ENCODE measurements at places on chromosomes 4 and X.
A peak's percentile ranks its signal among the peaks of the same experiment; 100 is the strongest.

GRCh38 chr4:172996571-172997216 lies 171.9 kb upstream of the GALNT7 start:
- DNase-seq: no peak

DNA sequence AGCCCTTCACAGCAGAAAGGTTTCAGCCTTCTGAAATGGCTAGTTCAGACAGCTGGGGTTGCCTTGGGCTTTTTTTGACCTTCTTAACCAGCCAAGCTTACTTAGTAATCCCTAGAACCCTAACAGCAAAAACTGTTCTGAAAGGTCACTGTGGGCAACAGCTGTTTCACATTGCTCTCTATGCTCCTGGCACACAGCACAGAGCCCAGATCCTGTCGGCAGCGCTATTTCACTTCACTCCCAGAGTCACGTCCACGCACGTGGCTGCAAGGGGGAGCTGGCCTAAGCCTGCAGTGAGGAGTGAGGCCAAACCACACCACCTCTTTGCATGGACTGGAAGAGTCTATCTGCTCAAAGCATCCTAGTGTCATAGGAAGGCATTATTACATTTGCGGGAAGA lies 32.0 kb upstream of the STS start:
- DNase-seq: no peak

DNA sequence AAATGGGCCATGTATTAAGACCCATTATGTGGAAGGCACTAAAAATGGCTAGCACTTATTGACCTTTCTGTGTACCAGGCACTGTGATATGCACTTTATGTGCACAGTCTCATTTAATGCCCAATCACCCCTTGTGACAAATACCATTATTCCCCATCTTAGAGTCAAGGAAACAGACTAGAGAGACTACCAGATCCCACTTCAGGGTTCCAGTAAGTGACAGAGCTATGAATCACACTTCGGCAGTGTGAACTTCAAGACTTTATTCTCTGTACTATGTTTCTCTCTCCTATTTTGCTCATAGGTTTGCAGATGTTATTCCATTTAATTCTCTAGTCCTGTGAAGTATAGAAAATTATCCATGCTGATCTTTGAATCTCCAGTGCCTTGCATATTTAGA lies 107.0 kb downstream of the NFKB1 start:
- DNase-seq: no peak

DNA sequence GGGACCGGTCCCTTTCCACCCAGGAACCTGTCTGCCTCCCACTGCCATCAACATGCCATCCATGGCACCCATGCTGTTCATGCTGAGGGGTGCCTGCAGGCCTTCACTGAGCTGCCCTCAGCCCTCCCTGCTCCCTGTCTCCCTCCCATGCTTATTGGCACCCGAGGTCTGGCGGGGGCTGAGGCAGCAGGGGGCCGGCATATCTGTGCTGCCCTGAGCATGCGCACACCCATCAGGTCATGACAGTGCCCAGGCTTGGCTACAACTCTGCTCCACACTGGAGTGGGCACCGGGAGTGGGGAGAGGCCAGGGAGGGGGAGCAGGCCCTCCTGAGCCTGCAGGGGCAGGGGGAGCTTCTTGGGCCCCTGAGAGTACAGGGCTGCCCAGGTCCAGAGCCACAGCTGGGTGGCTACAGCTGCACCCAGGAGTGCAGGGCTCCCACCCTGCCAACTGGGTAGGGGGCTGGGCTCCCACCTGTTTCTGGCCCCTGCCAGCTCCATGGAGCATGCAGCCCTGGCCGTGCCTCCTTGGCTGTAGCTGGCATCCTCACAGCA lies 395.8 kb upstream of the DMD start:
- DNase-seq: no peak

DNA sequence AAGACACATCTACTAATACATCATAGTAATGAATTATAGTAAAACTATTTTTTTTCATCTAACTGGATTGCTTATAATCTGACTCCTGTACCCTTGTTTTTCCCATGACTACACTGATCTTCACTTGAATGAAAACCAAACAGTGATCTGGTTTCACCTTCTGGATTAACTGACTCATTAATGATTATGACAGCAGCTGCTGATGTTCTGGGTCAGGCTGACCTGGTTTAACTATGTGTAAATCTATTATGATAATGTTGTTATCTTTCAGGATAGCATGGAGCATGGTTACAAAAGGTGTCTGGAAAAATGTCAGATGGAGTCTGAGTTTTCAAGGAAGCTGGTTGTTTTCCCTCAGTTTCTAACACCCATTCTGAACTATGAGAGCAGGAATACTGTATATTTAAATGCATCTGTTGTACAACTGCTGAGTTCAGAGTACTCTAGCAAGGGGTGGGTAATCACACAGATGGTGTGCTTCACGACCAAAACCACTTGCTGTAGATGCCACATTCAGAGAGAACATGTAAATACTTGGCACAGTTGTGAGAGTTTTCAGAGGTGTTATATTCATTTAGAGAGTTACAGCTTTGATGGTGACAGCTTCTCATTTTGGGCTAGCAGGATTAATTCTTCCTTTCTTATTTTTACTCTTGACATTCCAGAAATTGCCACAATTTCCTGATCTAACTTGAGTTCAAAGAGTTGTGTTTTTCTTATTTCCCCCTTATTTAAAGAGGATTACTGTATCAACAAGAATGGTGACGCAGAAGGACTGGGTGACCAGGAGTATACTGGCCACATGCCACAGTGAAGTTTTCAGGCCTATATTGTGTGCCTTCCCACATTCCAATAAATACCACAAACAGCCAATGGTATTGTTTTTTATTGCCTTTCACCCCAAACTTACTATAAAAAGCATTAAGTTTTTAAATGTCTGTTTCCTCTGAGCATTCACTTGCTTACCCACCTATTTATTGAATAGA lies 249.7 kb upstream of the TET2 start:
- no peak for DNase-seq

- DNase-seq: peak; percentile 31
These were observed 72.1 kb downstream of the PRSS12 start for GRCh38 chr4:118280501-118281218.

GRCh38 chr4:21768349-21769310 lies 179.9 kb downstream of the KCNIP4 start:
- no peak for DNase-seq

- DNase-seq: no peak
These were observed 52.8 kb downstream of the GPC4 start for GRCh38 chrX:133362538-133362937.

GRCh38 chr4:874056-874455 lies 48.1 kb upstream of the CPLX1 start:
- DNase-seq: no peak

GRCh38 chr4:188316391-188316790 lies 177.2 kb downstream of the TRIML1 start:
- no peak for DNase-seq

- no peak for DNase-seq
These were observed 24.6 kb downstream of the ADGRG2 start for GRCh38 chrX:19097553-19098283.

GRCh38 chr4:65918872-65919271 lies 248.6 kb upstream of the EPHA5 start:
- DNase-seq: no peak

DNA sequence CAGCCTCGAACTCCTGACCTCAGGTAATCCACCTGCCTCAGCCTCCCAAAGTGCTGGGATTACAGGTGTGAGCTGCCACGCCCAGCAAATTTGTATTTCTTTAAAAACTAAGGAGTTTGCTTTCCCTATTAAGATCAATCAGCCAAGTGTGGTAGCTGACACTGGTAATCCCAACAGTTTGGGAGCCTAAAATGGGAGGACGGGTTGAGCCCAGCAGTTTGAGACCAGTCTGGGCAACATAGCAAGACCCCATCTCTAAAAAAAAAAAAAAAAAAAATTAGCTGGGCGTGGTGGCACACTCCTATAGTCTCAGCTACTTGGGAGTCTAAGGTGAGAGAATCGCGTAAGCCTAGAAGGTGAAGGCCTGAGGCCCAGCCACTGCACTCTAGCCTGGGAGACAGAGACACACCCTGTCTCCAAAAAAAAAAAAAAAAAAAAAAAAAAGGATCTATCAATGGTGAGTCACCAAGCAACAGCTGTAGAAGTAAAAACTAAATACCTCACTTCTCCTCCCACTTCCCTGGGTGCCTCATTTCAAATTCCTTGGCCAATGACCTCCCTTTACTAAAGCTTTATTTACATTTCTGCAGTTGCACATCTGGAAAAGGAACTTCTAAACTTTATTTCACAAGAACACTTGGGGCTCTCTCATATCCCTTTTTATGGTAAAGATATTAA lies 54.5 kb downstream of the LDB2 start:
- no peak for DNase-seq

DNA sequence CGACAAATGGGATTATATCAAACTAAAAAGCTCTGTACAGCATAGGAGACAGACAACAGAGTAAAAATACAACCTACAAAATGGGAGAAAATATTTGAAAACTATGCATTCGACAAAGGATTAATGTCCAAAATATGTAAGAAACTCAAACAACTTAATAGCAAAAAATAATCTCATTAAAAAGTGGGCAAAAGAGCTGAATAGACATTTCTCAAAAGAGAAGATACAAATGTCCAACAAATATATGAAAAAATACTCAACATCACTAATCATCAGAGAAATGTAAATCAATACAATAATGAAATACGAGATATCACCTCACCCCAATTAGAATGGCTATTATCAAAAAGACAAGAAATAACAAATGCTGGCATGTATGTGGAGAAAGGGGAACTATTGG lies 272.9 kb downstream of the KLHL13 start:
- no peak for DNase-seq

DNA sequence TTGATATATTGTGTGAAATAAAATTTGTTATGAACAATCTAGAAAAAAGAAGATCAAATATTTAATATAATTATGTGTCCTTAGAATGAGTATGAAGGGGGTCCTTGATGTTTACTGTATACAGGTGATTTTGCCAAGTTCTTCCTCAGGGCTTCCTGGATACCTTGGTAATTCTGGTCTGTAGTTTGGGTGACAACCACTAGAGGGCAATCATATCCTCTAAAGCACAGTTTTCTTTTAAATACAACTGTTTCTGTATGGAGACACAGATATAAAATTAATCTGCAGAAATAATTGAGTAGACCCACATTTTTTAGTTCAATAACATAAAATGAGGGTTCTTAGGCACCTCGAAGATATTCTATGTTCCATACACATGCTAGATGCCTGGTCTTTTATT lies 157.7 kb downstream of the SPANXN1 start:
- DNase-seq: no peak

DNA sequence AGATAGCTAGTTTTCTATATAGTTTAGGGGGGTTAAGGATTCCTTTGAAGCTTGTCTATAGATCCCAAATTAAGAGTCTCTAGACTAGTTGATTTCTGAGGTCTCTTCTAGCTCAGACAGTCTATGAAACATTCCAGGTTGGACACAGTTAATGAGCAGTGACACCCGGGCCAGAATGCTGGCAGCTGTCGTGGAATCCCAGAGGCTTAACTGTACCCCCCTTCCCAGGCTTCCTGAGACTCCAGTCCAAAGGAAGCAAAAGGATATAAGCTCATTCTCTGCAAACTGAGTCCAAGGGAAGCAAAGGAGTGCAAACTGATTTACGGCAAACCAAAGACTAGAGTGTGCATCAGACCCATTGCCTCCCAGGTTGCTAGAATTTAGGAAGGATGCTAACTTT lies 62.9 kb downstream of the DCX start:
- no peak for DNase-seq

DNA sequence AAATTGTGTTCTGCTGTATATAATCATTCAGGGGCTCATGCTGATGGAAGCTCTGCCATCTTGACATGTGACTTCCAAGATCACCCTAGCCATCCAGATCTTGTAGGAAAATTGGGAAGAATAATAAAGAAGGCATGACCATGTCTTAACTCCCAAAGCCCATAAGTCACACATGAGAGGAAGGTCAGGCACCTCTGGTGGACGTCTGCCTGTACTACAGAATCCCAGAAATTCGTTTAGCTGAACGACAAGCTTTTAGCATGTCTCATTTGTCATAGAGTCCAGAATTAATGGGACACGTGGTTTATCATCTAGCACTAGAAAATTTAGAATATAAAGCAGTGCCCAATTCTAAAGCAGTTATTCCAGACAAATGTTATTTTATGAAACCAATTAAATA lies 212.7 kb downstream of the CENPC start:
- DNase-seq: no peak

DNA sequence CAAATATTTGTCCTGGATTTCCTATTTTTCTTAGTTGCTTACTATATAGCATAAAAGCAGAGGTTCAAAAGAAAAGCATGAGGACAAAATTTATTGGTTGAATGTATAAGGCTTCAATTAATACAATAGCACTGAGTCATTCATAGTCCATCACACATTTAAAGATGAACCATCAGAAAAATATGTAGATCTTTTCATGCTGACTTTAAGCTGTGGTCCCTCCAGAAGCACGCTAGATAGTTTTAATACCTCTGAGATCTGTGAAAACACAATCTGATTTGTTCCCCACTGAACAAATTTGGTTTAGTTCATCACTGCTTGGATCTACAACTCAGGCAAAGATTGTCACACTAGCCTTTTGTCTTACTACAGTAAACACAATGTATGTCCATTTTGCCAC lies 377.2 kb upstream of the ANXA10 start:
- no peak for DNase-seq

DNA sequence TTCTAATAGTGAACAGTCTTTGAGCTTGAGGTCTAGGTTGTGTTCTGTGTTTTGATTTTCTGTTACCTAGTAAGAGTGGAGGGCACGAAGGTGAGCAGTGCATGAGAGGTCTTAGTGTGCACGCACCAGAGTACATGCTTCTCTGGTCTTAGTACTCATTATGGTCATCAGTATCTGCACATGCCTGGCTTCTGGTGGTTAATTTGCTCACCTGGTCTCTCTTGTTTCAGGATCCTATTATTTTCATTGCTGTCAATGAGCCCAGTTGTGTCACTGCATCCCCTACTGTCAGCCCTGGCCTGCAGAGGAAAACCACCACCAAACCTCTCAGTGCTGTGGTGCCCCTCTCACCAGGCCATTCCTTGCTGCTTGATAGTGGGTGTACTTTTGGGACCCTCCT lies 54.8 kb downstream of the NSUN7 start:
- DNase-seq: no peak

DNA sequence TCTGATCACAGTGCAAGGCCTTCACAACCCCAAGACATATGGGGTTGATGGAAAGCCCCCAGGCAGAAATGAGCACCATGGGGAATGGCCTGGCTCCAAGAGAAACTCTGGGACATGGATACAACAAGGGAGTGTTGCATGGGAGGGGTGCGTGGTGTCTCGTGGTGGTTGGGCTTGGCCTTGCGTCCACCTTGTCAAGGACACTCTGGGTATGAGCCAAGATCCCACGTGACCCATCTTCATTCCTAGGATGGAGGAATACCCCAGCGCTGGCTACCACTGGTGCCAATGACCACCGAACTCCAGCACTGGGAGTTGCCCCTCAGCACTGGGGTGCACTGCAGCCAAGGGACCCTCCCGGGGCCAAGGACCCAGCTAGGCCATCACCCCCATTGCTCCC lies 267.5 kb upstream of the AGTR2 start:
- DNase-seq: no peak

- no peak for DNase-seq
These were observed 41.0 kb downstream of the FAT4 start for GRCh38 chr4:125355791-125356190.

DNA sequence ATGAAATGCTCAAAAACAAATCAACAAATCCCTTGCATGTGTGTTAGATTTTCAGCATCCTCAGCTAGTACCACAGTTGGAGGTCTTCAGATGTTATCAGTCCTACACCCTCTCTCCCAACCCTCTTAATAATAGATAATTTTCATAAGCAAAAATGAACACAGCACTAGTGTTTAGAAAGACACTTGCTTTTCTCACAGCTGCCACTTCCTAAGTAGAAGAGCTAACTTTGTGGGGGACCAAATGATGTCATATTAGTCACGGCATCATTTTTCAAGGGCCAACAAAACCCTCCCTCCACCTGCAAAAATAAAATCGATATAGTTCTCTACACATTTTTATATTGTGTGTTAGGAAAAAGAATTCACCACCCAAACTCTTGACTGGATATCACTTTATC lies 163.5 kb upstream of the GYPA start:
- no peak for DNase-seq
